ENCODE measurements at places on chromosomes 6 and 20.

DNA sequence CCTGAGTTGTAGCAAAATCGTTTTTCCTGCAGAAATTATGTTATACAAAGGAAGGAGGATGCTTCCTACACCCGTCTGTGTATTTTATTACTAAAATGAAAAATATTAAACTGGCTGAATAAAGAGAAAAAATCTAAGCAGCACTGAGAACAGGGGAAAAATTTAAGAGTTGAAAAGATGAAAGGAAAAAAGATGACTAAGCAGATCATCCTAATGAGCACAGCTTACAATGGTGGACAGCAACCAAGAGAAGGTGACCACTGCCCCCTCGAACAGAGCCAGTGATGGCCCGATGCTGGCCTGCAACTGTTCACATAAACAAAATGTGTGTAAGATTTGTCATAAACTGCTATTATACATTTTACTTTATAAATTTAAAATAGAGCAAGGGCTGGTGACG lies 4.2 kb downstream of the PROKR2 start:
- DNase-seq: no peak

- no peak for DNase-seq
Observed at GRCh38 chr6:104692008-104692407, 167.7 kb downstream of the HACE1 start.

GRCh38 chr6:37776566-37776965 lies 43.0 kb upstream of the ZFAND3 start:
- no peak for DNase-seq

GRCh38 chr6:17907406-17908229 lies 79.8 kb downstream of the KIF13A start:
- no peak for DNase-seq

GRCh38 chr6:168028181-168028580 lies 30.7 kb downstream of the KIF25 start:
- DNase-seq: no peak

DNA sequence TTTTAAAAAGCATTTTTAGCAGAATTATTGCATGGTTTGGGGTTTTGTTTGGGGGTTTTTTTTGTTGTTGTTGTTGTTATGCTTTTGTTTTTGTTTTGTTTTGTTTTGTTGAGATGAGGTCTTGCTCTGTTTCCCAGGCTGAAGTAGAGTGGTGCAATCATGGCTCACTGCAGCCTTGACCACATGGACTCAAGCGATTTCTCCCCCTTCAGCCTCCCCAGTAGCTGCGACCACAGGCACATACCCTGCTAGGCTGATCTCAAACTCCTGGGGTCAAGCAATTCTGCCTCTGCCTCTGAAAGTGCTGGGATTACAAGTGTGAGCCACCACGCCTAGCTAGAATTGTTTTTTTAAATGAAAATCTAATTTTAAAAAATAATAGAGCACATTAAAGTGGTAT lies 35.7 kb downstream of the UBR2 start:
- DNase-seq: no peak

DNA sequence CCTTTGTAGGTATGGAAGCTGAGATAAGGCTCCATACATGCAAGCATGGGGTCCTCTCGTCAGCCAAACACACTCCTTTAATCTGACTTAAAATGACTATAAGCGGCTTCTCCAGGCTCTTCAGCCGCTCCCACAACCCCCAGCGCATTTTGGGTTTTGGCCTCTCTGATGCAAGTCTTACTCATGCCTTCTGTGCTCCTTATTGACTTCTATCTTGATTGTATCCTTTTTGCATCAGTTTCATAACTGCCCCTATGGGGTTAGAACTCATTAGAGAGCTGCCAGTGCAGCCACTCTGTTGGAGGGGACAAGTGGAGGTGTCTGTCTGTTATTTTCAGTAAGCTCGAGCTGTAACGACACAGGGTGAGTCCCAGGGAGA lies 70.1 kb upstream of the TAB2 start:
- no peak for DNase-seq

GRCh38 chr20:4112481-4113421 lies 97.4 kb upstream of the RNF24 start:
- DNase-seq: no peak

DNA sequence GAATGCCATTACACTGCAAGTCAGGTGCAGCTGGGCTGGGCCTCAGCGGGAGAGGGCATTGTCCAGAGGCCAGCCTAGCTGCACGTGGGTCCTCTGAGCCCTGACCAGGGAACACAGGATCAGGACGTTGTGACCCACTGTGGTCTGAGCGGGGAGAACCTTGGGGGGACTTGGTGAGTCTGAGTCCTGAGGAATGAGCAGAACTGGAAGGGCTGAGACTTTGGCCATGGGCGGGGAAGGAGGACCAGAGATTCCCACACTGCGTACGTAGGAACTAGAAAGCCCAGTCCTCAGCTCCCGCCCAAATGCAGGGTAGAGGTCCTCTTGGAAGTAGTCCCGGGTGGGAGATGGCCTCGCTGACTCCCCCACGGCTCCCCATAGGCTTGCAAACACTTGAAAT lies 42.5 kb downstream of the GABRR2 start:
- DNase-seq: no peak

DNA sequence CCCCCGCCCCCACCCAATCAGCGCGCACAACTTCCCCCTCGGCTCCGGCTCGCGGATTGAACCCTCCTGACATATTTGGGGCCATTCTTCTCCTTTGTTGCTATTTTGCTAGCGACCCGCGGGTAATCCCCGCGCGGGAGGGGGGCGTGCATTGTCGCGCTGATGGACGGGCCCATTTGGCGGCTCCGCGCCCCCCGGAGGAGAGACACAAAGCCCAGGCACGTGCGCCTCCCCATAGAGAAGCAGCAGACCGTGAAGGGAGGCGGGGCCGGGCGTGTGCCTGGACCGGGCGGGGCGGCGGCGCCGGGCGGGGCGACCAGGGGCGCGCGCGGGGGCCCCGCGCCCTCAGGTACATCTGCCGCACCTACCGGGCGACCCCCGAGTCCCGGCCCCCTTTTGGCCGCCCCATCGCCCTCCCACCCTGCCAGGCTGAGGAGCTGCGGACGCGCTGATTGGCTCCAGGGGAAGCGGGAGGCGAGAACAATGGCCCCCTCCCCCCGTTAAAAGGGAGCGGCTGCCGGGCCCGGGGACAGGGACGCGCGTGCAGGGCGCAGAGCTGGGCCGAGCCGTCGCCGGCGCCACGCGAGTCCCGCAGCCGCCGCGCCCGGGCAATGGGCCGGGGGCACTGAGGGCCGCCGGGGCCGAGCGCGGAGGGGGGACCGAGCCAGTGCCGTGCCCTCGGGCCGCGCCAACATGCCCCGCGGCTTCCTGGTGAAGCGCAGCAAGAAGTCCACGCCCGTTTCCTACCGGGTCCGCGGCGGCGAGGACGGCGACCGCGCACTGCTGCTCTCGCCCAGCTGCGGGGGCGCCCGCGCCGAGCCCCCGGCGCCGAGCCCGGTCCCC lies at the start of gene INSM1:
Gene INSM1 (plus strand): TSS at position 530 of the 843 bp plus-strand sequence. CDS start 164 bp downstream, at position 694.
- peak; percentile 63 for DNase-seq

GRCh38 chr20:62539198-62540045 lies 63.6 kb upstream of the GATA5 start:
- DNase-seq: no peak

- DNase-seq: no peak
Observed at GRCh38 chr6:36636283-36636682, 42.1 kb downstream of the SRSF3 start.

DNA sequence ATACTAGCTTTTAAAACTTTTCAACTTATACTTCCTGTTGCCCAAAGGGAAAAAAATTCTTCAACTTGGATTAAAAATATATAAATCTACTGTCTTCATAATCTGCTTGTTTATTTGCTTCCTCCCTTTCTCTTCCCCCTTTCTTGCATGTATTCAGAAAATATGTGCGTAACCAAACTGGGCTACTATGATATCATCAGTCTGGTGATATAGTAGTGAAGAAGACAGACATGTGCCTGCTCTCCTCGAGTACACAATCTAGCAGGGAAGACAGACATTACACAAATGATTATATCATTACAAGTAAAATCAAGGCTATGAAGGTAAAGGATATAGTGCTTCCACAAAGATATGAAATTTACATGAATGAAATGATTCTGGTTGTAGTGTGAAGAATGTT lies 31.0 kb downstream of the IBTK start:
- DNase-seq: no peak

DNA sequence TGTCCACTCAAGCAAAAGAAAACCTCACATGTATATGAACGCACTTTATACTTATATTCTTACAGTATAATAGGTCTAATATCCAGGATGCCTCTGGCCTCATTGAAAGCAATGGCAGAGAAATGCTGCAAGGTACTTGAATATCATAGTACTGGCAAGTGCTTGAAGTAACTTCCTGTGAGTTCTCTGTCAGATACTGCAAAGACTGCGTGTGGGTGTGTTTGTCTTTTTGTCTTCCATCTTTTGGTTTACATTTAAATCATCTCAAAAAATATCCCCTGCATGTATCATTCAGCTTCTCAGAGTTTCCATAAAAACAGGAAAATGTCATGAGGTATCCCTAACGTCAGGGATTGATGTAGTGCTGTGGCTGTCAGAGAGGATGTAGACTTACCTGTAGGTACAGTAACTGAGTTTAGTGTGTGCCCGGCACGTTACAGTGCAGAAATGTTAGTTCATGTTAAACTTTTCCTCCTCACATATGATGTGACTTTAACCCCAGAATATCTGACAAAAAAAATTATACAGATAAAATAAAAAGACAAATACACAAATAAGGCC lies 184.3 kb downstream of the DST start:
- no peak for DNase-seq

GRCh38 chr6:116586276-116586675 lies 15.0 kb downstream of the RWDD1 start:
- no peak for DNase-seq

DNA sequence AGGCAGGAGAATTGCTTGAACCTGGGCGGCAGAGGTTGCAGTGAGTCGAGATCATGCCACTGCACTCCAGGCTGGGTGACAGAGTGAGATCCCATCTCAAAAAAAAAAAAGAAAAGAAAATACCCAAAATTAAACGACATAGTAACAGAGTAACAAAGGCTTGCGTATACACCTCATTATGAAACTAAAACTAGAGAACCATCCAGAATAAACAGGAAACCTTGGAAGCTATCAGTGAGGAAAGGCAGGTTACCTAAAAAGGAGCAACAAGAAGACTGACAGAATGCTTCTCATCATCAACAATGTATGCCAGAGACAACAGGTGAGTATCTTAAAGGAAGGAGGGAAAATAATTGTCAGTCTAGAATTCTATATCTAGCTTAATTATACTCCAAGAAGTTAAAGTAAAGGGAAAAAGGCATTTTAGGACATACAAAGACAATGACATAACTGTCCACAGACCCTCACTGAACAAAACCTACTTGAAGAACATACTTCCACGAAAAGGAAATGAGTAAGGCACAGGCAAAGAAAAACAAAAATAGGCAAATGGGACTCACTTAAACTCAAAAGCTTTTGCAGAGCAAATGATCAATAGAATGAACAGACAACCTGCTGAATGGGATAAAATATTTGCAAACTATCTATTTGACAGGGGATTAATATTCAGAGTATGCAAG lies 64.1 kb upstream of the NT5E start:
- no peak for DNase-seq

GRCh38 chr6:10338151-10338550 lies 76.7 kb downstream of the TFAP2A start:
- DNase-seq: no peak

DNA sequence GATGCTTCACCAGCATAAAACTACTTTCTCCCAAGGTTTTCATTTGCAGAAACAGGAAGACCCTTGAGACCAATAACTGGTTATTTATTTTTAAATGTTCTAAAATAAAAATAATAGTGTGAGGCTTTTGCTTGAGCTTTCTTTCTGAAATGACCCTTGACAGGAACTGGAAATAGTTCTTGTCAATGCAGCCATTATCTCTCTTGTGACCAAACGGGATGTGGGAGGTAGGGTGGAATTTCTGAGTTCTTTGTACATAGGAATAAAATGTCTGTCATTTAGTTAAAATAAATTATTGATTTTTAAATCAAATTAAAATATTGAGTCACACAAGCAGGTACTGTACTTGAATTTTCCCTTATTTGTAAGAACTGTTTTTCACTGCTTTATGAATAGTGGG lies 110.2 kb upstream of the CCN2 start:
- no peak for DNase-seq

- peak; percentile 48 for DNase-seq
Observed at GRCh38 chr6:105981002-105981887, 104.9 kb upstream of the PRDM1 start.

DNA sequence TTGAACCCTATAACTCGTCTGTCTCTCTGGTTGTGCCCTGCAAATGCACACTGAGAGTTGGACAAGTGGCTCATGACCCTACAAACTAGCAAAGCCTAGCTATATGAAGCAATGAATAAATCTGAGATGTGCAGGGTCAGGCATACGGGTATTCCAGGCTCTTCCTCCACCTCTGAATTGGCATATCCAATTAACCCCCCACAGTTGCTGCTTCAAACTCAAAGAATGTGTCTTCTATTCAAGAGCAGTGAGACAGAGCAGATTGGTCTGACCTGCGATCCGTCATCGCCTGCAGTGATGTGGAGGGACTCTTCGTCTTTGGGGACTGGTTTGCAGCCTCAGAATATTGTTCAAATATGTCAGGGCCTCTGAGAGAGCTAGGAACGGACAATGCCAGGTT lies 59.8 kb downstream of the LAMP5 start:
- DNase-seq: no peak

DNA sequence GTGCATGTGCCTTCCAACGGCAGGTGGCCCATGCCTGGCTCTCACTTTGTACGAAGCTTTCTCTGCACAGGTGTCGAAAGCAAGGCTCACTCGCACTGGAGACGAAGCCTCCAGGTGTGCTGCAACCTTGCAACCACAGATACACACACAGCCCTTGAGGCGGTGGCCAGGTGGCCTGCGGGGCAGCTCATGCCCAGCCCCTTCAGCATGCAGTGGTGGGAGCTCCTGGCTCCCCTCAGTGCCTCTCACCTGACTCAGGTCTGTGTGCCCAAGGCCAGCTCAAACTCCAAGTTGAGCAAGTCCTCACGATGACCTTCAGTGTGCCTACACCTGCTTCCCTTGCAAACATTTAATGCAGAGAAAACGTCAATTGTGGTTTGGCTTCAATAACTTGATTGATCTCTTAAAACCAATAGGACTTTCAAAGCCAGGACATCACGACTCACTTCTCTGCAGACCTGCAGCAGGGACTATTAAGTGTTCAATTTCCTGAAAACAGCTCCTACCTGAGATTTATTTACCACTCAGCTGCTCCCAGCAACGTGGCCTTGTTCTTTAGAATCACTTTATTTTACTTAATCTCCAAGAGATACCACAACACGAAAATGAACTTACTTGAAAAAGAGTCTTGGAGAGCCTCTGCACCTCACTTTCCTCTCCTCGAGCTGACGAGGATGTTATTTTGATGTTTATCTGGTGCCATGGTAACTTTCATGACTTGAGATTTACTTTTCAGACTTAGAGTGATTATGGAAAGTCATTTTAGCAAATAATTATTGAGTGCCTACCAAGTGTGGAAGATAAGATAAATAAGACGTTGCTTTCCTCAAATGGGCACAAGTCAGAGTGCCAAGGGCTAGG lies 86.3 kb downstream of the SLC22A23 start:
- DNase-seq: no peak

GRCh38 chr20:10987651-10988383 lies 314.0 kb upstream of the JAG1 start:
- no peak for DNase-seq
